Effector CD4-positive, alpha-beta T cell (primary cell): ENCODE measurements at places on chromosomes 1 and 21.

- DNase-seq = no peak
Observed at GRCh38 chr1:204320382-204320804, 39.3 kb downstream of the PLEKHA6 start.

- no peak for DNase-seq
Observed at GRCh38 chr1:17403081-17403480, 31.1 kb downstream of the PADI6 start.

DNA sequence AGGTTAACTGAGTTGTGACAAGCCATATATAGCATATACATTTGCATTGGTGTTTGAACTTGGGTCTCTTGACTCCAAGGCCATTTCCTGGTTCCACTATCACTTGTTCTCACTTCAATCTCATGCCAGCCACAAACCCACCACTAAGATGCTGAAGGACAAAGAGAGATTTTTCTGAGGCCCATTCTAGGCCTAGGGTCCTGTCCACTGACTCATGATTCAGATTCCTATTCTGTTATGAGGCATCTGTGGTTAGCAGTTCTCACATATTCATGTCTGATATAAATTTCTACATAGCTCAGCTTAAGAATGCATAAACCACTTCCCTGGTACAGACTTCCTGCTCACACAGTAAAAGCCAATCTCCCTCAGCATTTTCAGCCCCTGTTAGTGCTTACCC, 326.1 kb upstream of the BEND5 start:
- no peak for DNase-seq

- DNase-seq = no peak
Observed at GRCh38 chr1:33049371-33049770, 12.7 kb upstream of the AK2 start.

DNA sequence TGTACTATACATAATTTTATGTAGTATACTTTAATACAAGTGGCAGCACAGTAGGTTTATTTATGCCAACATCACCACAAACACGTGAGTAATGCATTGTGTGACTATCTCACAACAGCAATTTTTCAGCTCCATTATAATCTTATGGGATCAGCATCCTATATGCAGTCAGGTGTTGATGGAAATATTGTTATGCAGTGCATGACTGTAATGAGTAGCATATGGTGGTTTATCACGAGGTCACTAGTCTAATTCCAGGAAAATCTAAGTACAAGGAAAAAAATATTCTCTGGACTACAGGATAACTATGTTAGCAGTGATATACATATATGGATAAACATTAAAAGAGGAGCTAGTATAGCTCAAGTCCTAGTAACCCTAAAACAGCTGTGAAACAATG, 69.0 kb downstream of the ATP1B1 start:
- no peak for DNase-seq

- no peak for DNase-seq
Observed at GRCh38 chr1:9193233-9193625, 41.3 kb upstream of the H6PD start.

DNA sequence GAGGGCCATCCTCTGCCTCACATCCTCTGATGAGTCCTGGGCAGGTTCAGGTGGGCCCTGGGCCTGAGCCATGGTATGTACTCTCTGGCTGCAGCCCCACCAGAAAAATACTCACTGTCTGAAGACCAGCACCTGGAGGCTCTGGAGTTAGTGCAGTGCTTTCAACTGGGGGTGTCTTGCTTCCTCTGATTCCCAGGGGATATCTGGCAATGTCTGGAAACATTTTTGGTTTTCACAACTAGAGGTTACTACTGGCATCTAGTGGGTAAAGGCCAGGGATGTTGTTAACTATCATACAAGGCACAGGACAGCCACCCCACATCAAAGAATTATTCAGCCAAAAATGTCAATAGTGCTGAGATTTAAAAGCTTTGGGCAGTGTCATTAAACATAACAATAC, 152.7 kb downstream of the HIVEP3 start:
- no peak for DNase-seq

DNA sequence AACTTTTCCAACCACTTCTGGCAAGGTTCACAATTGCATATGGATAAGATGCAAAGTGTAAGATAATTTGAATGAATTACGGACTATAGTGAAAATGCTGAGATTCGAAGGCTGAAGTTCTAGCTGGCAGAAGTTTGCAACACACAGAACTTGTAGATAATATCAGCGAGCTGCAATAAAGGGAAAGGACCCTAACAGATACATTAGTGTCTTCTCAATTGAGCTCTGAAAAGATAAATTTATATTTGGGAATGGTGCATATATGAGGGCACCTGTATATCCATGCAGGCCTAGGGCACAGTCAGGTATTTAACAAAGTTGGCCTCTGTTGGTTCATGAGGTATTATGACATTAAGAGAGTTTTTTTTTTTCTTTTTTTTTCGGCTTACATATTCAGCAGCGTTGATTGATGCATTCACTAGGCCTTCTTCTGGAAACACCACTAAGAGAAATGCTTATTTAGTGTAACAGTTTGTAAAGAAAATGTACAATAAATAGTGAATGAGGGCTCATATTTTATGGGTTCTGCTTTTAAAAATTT, 2.2 kb downstream of the NFIA start:
- DNase-seq = no peak

DNA sequence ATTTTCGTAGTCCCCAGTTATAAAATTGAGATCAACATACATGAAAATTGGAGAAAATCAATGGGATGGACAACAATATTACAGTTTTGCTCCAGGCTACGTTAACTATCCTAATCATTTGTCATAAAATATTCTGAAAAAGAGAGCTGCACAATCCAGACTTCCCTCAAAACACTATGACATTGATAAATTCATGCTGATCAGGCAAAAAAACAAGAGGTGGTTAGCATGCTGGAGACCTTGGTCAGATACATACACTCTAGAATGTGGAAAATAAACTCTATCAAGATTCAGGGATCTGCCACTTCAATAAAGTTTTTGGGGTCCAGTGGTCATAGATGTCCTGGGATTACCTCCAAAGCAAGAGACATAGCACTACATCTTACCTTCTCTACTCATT, 32.5 kb upstream of the ARHGAP29 start:
- DNase-seq = no peak

- DNase-seq = no peak
Observed at GRCh38 chr1:61241973-61242381, 159.6 kb downstream of the NFIA start.

DNA sequence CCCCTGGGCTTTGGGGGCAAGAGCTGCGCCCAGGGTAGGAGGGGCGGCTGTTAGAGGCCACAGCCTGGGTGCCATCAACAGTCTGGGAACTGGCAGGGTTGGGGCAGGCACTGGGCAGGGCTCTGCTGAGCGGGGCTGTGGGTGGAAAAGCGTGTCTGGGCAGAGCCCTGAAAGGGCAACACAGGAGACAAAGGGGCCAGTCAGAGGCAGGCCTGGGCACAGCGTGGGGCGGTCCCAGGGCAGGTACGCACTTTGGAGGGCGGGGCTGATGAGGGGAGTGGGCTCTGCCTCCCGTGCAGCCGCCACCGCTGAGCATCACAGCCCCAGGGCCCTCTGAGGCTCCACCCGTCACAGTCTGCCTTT, 13.9 kb downstream of the CELSR2 start:
- no peak for DNase-seq
